Activated naive CD4-positive, alpha-beta T cell treated with Interleukin-2 at 50 U/mL for 16 hours (primary cell): ENCODE measurements at places on chromosomes 11 and 22.

DNA sequence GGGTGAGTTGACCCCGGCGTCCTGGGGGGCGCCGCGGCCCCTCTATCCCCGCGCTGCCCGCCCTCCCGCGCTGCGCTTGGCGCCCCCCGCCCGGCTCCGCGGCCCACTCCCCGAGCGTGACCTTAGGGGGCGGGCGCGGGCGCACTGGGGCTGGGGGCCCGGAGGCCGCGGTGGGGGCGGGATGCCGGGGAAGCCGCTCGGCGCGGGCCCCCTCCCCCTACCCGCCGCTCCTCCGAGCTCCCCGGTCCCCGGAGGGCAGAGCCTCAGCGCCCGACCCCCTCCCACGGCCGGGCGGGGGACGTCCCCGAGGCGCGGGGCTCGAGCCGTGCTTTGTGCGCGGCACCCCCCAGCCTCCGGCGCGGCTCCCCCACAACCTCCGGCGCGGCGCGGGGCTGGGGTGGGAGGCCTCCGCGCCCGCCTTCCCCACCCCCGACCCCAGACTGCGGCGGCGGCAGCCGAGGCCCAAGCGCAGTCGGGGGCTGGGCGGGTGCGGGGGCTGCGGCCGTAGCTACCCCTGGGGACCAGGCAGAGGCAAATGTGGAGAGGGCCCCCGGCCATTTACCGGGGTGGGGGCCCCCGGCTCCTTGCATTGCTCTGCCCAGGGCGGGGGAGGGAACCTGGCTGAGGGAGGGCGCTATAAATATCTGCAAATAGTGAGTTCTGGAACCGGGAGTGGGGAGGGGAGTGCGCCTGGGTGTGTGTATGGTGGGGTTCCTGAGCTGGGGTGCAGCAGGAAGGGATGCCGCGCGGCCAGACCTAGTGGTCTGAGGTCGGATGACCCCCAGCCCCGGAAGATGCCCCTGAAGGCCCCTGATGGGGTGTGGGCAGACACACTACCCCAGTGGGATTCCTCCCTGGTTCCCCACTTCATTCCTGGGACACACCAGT is 988 bp downstream of the MGAT3 start:
- DNase-seq = no peak

DNA sequence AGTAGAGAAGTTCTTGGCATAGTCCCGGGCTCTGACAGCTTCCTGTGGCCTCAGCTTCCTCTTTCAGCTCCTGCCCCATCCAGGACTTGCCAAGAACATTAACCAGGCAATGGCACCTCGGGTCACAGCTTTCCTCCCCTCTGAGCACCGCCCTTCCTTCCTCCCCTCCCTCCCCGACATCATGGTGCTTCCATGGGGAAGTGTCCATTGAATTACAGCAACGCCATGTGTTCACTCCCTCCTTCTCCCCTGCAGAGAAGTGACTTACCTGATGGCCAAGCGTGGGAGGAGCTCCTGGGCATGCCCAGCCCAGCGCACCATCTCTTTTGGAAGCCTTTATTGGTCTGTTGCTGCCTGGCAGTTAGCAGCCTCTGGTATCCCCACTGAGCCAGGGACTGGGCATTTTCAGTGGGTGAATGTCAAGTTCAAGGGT is 25.8 kb upstream of the DAGLA start:
- no peak for DNase-seq

DNA sequence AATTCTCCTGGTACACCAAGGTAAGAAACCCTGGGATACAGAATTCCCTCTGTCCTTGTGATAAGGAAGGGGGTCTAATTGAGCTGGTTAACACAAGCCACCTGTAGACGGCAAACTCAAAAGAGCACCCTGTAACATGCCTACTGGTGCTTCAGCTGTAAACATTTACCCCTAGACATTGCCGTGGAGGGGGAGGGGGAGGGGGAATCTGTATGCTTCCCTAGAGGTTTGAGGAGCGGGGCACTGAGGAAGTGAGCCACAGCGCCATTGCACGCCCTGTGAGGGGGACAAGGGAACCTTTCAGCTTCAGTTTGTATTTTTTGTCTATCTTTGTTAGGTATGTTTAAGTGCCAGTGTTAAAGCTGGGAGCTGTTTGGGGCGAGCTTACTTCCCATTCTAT is 99.8 kb downstream of the AASDHPPT start:
- DNase-seq = no peak

GRCh38 chr22:41857155-41857859 is 24.4 kb downstream of the SREBF2 start:
- peak; percentile 82 for DNase-seq

DNA sequence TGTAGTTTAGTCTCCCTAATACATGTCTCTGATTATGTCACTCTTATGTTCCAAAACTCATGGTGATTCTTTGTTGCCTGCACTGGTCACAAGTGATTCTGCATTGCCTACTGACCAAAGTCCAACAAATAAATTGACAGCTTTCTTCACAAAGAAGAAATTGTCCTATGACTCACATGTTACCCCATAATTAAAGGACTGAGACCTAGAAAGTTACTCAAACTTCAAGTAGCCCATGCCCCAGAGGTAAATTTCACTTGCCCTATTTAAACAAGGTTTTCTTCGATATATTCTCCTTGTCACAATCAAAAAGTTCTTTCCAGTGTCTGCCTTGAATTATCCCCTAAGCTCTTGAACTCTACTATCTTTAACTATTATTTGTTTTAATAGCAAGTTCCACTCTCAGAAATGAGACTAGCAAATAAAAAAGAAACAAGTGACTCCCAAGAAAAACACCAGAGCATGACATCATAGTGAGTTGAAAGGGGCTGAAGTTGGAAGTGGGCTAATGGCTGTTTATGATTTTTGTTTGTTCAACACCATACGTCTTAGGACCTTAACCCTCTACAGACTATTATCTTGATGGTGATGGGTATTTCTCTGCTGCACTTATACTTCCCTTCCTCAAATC is 94.5 kb upstream of the BLID start:
- DNase-seq = no peak

- no peak for DNase-seq
These were observed 60.7 kb downstream of the DBX1 start for GRCh38 chr11:20099527-20099926.

DNA sequence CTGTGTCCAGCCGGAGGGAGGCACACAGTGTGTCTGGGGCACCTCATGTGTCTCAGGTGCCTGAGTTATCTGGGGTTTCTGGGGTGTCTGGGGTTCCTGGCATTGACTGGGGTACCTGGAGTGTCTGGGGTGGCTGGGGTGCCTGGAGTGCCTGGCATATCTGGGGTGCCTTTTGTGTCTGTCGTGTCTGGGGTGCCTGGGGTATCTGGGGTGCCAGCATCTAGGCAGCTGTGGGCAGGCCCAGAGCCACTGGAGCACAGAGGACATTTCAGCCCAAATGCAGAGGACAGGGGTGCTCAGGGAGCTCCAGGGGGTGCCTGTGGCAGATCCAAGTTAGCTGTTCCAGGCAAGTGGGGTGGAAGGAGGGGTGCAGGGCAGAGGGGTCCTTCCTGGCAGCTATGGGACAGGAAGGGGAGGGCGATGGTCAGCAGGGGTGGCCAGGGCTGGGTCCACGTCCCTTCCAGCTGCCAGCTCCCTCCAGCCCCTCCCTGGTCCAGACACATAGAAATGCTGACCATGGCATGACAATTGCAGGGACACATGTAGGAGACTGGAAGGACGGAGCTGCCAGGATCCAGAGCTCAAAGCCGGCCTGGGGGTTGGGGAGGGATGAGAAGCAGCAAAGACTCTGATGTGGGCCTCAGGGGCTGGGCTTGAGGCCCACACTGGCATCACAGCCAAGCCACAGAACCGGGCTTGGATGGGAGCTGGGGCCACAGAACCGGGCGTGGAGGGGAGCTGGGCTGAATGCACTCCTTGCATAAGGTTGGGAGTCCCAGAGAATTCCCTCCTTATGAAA is 133.0 kb downstream of the BRD1 start:
- no peak for DNase-seq

- no peak for DNase-seq
These were observed 3.5 kb downstream of the TRIM66 start for GRCh38 chr11:8679006-8679405.

DNA sequence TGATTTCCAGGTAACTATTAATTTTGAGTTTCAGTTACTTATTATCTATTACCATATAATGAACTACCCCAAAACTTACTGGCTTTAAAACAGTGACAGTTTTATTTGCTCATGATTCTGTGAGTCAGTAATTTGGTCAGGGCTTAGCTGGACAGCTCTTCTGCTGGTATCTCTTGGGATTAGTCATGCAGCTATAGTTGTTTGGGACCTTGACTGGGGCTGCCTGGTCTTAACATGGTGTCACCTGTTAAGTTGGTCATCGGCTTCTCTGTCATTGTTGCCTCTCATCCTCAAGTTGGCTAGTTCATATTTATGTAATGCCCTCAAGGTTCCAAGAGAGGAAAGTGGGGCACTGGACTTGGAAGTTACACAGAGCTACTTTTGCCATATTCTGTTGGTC is 177.5 kb downstream of the TMEM135 start:
- DNase-seq = no peak

DNA sequence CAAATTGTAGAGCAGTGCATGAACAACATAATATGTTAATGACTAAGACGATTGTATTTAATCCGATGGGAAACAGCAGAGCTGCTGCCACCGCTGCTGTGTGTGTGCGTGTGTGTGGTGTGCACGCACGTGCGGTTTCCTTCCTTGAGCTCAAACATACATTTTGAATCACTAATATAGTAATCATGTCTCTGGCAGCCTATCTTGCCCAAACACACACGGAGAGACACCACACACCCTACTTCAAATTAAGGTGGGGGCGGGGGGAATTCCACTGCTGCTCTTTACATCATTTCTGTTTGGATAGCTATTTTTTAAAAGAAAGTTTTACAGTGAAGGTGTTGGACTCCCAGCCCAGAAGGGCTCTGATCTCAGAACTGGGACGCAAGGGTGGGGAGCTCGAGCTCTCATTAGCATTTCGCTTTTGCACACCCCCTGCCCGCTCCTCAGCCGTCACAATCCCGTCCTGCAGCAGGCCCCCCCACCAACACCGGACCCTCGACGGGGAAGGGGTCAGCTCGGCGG is 651 bp upstream of the FAM83F start:
- peak; percentile 45 for DNase-seq

- DNase-seq = no peak
These were observed 64.0 kb downstream of the SCN3B start for GRCh38 chr11:123590296-123590912.

- peak; percentile 2 for DNase-seq
These were observed 59.5 kb downstream of the FAM168A start for GRCh38 chr11:73538381-73538872.

DNA sequence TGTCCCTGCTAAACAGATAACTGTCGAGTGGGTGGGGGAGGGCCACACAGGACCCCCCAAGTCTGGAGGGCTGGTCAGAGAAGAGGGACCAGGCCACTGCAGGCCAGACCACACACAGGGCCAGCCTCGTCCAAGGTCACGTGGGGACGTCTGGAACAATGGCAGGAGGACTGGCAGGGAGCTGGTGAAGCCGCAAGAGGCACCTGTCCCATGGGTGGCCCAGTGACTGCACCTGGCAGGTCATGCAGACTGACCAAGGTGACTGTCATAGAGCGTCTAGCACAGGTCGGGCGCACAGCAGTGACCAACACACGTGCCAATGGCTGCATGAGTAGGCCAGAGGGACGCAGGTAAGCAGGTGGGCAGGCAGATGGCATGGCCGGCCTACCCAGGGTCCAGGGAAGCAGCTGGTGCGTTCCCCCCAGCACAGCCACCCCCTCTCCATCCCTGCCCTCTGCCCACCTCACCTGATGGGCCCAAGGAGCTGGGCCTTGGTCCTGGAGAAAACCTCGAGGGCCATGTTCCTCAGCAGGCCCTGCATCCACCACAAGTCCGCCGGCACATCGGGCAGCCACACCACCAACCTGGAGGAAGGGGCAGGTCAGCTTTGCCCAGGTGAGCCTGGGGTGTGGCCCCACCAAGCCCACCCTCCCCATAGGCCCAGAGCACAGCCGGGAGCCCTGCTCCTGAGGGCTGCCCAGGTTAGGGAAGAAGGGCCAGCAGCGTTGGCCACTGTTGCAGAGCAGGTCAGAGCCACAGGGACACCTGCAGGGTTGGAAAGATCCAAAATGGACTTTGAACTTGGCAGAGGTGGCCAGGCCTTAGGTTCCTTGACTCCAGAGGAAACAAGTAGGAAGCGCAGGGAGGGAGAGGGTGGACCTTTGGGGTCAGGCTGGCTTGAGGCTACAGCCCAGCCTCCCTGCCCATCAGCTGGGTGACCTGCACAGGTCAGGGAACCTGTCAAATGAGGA is 10.4 kb downstream of the PNPLA5 start:
- no peak for DNase-seq

DNA sequence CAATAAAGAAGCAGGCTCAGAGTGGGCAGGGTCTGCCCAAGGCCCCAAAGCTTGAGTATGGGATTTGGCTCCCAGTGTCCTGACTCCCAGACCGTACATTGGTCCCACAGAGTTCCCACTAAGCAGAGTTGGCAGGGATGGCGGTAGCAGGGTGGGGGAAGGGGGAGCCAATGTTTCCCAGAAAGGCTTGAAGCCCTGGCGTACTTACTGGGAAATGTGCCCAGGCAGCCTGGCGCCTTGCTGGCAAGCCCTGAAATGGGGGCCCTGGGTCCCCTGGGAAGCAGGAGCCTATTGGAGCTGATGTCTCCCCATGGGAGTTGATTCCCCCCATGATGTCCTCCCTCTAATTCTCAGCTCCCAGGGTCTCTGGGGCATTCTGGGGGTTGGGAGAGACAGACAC is 9.3 kb downstream of the ARHGEF17 start:
- no peak for DNase-seq
